ENCODE measurements at places on chromosomes 4 and X.

DNA sequence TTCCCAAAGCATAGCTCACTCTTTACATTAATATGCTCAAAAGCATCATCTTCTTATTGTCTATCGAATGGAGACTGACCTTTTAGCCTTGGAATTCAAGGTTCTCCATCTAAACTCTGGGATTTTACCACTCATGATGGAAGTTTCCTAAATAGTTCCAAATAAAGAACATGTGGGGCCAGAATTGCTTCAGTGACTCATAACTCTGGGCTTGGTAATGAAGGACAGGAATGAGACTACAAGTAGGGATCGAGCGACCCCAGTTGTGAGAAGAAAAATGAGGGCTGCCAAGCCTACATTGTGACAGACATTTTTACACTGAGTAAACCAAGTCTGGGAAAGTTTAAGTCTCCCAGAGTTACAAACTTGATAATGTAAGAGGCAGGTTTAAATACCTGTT is 269.9 kb downstream of the CBLL2 start:
- DNase-seq: no peak

DNA sequence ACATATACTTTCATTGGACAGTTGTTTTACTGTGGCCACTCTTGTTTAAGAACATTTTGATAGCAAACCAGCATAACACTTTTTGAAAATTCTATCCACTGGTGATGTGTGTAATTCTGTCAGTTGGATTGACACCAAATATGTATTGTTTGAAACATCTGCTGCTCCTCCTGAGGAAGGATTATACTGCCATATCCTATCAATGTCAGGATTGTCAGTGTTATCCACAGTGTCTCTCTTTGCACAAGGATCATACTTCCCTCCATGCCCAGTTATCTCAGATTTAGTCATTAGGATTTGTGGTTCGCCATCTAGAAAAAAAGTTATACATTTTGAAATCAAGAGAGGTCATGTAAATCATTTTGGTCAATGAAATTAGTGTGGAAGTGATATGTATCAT is 1859.6 kb downstream of the C4orf33 start:
- no peak for DNase-seq

GRCh38 chr4:87375719-87376291 is 15.2 kb downstream of the HSD17B11 start:
- no peak for DNase-seq

GRCh38 chrX:72107320-72107719 is 24.4 kb downstream of the RTL5 start:
- DNase-seq: no peak

DNA sequence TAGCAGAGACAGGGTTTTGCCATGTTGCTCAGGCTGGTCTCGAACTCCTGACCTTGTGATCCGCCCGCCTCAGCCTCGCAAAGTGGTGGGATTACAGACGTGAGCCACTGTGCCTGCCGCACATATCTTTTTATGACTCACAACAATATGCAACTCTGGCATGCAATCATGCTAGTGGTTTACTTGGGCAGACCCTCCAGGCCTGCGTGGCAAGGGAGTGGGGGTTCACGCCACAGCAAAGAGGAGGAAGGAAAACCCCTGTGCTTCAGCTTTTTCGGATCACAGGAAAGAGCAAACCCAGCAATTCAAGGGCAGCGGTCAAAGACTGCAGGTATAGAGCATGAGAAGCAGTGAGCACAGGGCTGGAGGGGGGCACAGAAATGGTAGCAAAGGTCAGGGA is 48.3 kb upstream of the CD99 start:
- no peak for DNase-seq

- DNase-seq: no peak
Observed at GRCh38 chr4:139559089-139559479, 3.1 kb upstream of the SETD7 start.

- DNase-seq: no peak
Observed at GRCh38 chr4:184016759-184017668, 111.9 kb downstream of the STOX2 start.

DNA sequence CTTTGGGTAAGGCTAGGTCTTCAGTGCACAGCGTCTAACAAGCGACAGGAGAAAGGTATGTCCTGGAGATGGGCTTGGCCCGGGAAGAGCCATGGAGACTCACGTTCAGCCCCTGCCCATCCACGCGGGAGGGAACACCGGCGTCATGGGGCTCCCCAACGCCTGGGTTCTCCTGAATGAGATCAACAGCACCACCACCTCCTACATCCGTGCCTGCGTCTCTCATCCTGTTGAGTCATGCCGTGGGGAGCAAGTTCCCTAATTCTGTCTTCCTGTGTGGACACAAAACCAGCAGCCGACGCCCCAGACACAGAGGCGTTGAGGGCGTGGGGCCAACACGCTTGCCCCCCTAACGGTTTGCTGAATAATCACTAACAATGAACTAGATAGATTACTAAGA is 20.1 kb upstream of the IL3RA start:
- peak; percentile 39 for DNase-seq

DNA sequence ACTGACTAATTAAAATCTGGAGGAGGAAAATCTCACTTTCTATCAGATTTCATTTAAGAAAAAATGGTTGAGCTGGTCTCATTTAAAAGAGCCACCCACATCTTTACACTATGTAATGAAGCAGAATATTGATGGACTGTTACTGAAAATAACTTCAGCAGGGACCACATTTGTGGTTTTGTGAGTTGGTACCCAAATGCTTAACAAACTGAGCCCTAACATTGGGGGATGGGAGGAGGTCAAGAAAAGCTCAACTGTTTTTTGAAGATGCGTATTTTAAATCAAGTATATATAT is 30.1 kb downstream of the HOPX start:
- no peak for DNase-seq

GRCh38 chr4:56531149-56531770 is 25.7 kb downstream of the ARL9 start:
- no peak for DNase-seq

DNA sequence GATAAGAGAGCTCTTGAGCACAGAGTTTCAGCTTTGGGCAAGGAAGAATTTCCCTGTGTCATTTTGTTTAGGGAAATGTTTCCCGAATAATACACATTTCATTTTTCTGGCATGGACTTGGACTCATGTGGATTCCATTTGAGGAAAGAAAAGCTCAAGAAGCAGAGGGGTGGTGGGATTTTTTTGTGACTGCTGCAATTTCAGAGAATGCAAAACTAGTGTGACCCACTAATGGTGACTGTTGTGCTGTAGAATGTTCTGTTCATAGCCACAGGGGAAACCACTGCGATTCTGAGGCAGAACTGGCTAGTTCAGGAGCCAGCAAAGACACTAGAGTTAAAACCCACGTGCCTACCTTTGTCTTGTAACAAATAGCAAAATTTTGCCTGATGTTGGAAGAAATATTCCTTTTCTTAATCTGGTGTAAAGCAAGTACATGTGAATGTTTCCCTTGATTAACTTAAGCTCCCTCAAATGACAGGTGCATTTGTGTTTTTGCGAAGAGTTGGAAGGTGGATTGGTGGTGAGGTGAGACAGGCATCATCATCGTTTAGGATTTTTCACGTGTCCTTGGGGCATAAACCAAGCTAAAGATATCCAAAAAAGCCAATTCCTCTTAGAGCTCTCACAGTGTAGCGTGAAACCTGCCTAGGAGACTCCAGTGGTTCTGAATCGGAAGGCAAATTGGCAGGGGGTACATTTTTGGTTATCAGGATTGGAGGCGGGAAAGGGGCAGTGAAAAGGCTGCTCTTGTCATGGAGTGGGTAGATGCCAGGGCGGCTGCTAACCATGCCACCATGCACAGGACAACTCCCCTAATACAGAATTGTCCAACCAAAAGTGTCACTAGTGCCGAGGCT is 38.0 kb upstream of the FAM9C start:
- no peak for DNase-seq

GRCh38 chr4:56149591-56149990 is 200.8 kb downstream of the CEP135 start:
- no peak for DNase-seq

- DNase-seq: no peak
Observed at GRCh38 chr4:123856689-123857545, 460.3 kb downstream of the SPRY1 start.

- DNase-seq: no peak
Observed at GRCh38 chr4:4735136-4735750, 124.2 kb upstream of the MSX1 start.

GRCh38 chrX:16185725-16186136 is 18.4 kb downstream of the MAGEB17 start:
- DNase-seq: peak; percentile 4

- no peak for DNase-seq
Observed at GRCh38 chr4:188030401-188030800, 34.8 kb downstream of the ZFP42 start.

DNA sequence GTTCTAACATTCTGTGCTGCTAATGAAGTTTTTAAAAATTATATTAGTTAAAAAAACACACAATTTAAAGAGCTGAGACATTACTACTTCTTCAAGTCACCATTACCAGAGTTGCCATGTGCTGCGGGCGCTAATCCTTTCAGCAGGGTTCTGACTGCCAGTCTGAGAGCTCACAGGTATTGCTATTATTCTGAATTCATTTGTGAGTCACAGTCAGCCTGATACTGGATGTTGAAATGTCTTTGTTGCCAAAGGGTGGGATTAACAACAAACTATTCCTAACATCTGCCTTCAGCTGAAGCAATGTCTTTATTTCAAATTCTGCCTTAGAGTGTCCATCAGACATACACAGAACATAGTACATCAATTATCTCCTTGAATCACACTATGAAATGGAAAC is 197.1 kb upstream of the FGF13 start:
- no peak for DNase-seq

- no peak for DNase-seq
Observed at GRCh38 chr4:138897811-138898226, 117.8 kb upstream of the NOCT start.

GRCh38 chr4:26984896-26985295 is 124.3 kb downstream of the STIM2 start:
- DNase-seq: no peak

GRCh38 chrX:26286836-26287235 is 70.9 kb downstream of the MAGEB5 start:
- no peak for DNase-seq

DNA sequence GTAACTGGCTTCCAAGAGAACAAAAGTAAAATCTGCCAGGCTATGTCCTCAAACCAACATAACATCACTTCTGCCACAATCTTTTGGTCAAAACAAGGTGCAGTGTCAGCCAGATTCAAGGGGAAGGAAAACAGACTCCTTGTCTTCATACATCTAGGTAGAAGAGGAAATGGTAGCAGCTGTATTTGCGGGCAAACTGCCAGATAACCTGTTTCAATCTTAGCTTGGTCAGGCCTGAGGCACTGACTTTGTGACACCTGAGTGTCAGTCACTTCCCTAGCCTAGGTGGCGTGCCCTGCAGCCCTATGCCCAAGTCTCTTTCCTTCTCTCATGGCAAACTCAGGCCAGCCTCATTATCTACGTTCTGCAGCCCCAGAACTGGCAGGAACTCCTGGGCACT is 146.2 kb upstream of the JADE1 start:
- DNase-seq: no peak

DNA sequence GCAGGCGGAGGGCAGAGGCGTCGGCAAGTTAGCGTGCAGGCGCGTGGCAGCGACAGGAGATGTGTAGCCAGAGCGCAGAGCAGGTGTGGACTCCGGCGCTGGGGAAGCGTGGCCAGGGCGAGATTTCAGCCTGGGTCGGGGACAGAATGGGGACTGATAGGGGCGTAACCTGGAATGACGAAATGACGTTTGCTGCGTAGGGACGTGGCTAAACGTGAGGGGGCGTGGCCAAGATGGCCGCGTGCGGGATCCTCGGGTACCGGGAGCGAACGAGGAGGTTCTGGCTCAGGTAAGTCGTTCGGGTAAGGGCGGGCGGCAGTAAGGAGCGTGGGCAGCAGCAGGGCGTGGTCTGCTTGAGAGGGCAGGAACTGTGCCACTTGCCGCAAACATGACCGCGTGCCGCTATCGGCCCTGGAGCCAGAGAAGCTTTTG is 10.9 kb upstream of the CLTRN start:
- peak; percentile 81 for DNase-seq

DNA sequence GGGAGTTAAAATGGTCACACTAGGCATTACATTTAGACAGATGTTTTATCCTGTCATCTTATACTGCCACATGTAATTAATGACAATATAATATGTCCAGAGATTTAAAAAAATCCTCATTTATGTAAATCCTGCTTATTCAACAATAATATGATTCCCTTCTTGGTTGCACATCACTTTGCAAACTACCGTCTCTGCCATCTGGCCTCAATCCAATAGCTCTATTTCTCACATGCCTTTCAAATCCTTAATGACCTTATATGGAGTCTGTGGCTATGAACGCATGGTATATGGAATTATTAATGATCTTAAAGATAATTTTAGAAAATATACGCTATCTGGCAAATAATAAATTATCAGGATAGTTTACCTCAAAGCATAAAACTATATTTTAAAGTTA is 144.5 kb downstream of the NPNT start:
- no peak for DNase-seq

DNA sequence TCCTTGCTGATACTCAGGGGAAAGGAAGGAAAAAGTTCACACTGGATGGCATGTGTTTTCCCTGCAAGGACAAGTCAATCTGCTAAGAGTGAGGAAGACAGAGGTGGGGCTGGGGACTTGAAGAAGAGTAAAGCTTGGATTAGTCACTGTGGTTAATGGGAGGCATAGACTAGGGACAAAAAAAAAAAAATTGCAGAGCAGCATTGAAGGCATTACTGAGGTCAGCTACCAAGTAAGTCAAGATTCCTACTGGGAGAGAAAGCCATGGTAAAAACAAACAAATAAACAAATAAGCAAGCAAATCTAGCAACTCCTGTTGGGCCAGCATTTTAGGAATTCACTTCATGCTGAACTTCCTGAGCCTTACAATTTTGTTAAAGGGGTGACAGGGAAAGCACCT is 58.2 kb upstream of the GPC4 start:
- no peak for DNase-seq

- no peak for DNase-seq
Observed at GRCh38 chr4:48979914-48980579, 6.0 kb upstream of the CWH43 start.

DNA sequence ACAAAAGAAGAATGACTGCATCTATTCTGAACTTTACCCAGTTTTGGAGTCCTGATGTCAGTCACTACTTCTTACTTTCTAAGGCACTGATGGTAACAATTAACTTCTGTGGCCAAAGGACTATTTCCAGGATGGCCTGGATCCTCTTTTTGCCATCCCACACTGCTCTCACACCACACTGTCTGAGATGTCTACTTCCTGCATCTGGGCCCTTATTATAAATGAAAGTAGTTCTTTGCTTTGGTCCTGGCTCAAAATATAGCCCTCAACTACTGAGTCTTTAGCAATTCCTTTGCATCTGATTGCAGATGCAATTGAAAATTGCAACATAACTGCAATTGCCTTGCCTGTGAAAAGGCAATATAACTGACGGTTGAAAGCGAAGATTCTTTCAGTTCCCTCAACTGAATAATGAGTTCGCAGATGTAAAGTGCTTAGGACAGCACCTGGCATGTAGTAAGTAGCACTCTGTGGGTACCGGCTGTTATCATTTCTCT is 44.2 kb downstream of the COQ2 start:
- DNase-seq: no peak

DNA sequence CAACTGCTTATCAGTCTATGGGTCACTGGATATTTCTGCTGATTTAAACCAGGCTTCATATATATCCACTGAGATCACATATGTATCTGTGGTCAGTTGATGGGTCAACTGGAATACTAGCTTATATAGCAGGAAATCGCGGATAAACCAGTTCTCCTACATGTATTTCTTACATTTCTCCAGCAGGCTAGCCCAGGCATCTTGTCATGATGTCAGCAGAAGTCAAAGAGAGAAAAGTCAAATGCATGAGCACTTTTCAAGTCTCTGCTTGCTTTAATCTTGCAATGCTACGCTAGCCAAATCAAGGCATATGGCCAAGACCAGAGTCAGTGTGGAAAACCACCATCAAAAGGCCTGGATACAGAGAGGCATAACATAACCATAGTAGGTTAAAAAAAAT is 1008.8 kb upstream of the DIAPH2 start:
- no peak for DNase-seq

GRCh38 chr4:44651425-44651824 is at the start of gene YIPF7:
Gene YIPF7 (minus strand): TSS chr4:44651625. CDS start chr4:44650100, 1,525 bp downstream.
- no peak for DNase-seq

All from stimulated activated naive CD8-positive, alpha-beta T cell treated with anti-CD3 and anti-CD28 coated beads, Interleukin-15, Interleukin-2, amounts not matched to agents 100 U/mL and 50 U/mL, for 24 hours (primary cell).